ENCODE measurements at places on chromosomes 6 and 20.

DNA sequence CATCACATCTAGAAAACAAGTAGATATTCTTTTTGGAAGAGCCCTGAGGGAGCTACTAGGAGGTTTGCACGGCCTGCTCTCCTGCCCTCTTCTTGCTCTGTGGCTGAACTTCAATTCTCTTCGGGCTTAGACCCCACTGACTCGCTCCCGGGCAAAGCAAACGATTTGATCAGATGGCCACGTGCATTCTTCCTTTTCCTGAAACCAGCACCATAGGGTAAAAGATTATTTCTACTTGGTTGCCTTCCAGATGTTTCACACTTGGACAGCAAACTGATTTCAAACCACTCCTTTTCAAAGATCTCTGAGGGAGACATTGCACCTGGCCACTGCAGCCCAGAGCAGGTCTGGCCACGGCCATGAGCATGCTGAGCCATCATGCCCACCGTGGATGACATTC, at the start of gene SLC22A1:
Gene SLC22A1, plus strand, starts transcription at position 258 of the 400 bp plus-strand sequence. Its CDS starts 121 bp downstream, at position 379.
- no peak for DNase-seq

- DNase-seq = no peak
Measured at GRCh38 chr6:32069878-32070515, 31.8 kb downstream of the CYP21A2 start.

DNA sequence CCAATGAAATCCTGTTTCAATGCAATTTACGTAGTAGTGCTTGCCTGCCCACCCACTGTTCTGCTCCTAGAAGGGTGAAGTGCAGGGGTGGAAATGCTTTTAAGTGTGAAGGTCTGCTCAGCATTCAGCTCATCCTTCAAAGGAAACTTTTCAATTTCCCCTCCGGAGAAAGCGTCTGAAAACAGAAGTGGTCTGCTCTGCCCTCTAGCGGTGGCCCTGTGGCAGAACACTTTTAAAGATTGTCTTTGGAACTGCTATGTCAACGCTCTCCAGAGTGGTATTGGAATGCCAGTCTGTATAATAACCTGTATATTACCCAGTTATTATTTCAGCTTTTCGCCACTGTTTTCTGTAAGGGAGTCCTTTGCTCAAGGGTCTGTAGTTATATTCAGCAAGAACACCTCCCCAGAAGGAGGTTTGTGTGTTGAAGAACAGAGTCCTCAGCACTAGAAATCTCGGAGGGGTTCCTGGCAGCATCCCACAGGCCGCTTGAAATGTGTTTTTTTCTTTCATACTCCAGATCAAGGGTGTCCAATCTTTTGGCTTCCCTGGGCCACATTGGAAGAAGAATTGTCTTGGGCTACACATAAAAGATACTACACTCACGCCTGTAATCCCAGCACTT, 63.1 kb upstream of the KLHL31 start:
- DNase-seq = peak; percentile 49

GRCh38 chr20:57199656-57200405, 66.6 kb downstream of the BMP7 start:
- DNase-seq = no peak

DNA sequence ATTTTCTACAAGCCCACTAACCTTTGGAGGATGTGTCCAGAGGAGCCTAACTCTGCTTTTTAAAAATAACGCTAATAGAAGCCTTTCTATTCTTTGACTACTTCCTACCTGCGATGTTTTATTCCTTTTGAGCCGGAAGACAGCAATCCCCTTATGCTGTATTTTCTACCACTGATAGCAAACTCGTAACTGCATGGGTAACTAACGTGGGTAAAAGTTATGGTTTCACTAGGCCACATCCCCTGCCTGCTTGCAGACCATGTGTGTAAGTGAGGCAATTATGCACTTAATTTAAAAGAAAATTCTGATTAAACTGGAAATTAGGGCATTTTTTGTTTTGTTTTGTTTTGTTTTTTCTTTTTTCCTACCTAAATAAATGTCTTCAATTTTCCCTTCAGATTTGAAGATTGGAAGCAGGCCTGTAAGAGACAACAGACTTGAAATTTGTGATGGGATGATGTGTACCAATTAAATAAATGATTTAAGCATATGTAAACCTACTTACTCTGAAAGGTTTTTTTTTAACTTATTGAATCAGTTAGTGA, 931 bp downstream of the UFL1 start:
- peak; percentile 12 for DNase-seq

DNA sequence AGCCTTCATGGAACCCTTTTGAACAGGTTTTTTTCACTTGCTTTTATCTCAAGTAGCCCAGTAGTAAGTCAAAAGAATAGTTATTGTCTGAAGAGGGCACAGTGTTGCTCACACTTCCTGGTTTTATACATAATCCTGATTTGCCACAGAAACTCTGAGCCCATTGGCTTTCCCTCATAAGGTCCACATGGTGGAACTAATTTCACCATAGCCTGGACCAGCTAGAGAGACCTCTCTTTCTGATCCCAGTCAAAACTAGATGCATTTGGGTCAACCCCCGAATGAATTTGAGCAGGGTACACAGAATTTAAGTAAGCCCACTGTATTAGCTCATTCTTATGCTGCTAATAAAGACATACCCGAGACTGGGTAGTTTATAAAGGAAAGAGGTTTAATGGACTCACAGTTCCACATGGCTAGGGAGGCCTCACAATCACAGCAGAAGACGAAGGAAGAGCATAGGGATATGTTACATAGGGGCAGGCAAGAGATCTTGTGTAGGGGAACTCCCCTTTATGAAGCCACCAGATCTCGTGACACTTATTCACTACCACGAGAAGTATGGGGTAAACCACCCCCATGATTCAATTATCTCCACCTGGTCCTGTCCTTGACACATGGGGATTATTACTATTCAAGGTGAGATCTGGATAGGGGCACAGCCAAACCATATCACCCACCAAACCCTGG, 6.2 kb downstream of the RWDD2A start:
- DNase-seq = no peak

DNA sequence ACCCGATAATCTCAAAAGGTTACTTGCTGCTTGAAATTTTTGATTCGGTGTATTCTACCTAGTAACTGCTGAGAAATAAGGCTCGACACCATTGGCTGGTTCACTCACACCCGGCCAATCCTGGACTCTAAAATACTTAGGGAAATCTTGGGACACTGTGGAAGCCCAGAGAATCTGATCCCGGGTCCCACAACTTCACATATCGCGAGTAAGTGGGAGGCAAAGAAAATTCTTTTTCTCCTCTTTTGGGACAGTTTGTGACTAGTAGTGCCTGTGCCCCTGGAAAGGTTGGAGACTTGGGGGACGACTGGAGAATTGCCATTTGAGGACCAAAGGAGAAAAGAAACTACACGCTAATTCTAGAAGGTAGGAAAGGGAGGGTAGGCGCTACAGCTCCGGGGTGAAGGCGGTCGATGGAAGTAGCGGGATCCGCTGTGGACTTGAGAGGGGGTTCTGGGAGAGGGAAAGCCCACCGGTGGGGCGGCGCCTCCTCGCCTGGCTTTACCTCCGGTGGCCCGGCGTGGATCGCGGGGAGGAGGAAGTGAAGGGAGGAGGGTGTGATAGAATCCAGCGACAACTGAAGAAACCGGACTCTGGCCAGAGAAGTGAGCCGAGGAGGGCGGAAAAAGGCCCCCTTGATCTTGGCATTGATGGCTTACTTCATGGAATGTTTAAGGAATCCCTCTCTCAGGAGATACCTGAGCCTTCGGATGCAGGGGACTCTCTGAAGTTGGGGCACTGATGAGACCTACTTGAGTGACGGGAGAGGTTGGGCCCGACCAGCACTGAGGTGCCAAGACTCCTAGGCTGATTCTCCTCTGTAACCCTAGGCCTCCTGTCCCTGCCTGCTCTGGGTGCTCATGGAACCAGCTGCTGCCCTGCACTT, 18.8 kb upstream of the BTN3A3 start:
- DNase-seq = peak; percentile 91

GRCh38 chr20:4192378-4193068, 177.2 kb upstream of the RNF24 start:
- DNase-seq = no peak

- peak; percentile 1 for DNase-seq
Measured at GRCh38 chr6:48985025-48985424, 478.0 kb downstream of the MMUT start.

- no peak for DNase-seq
Measured at GRCh38 chr20:49521356-49521755, 38.9 kb upstream of the KCNB1 start.

All from fibroblast of skin of abdomen (primary cell).